Fibroblast of the aortic adventitia (primary cell): ENCODE measurements at places on chromosomes 1 and 21. TPM values are rescaled to one million over a fixed set of nuclear protein-coding genes. Genes with fewer than 3 reads are reported as not detected.

The KRTAP7-1 gene
- not detected in 2 replicates for total RNA-seq

The DPH5 gene
- total RNA-seq: 34.9 and 39.9 TPM in 2 replicates

The KIF2C gene
- total RNA-seq: 1.1 and 23.0 TPM in 2 replicates

The ESPN gene
- not detected in 2 replicates for total RNA-seq

The DIO1 gene
- not detected in 2 replicates for total RNA-seq

The LHX8 gene
- 0.09 TPM in 1 of 2 replicates, not detected in the other for total RNA-seq

- no peak for DNase-seq
Measured at GRCh38 chr1:179318491-179318890, 24.9 kb downstream of the SOAT1 start.

GRCh38 chr1:101128211-101128727 is 102.7 kb upstream of the DPH5 start:
- DNase-seq: no peak

DNA sequence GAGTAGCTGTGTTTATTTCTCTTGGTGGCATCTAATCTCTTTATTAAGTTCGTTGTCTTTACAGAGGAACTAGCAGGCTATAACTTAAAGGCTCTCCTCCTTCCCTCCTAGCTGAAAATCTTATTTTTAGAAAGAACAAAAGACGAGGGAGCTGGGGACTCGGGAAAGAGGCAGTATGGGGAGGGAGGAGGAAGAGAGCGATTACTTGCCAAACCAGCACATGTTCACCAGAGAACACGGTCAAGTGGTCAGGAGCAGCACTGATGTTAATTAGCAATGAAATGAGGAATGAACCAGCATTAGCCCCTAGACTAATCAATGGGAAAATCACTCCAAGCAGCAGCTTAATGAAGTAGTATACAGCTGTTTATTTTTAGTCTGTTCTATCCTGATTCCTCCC is 171.3 kb upstream of the ESRRG start:
- DNase-seq: no peak

DNA sequence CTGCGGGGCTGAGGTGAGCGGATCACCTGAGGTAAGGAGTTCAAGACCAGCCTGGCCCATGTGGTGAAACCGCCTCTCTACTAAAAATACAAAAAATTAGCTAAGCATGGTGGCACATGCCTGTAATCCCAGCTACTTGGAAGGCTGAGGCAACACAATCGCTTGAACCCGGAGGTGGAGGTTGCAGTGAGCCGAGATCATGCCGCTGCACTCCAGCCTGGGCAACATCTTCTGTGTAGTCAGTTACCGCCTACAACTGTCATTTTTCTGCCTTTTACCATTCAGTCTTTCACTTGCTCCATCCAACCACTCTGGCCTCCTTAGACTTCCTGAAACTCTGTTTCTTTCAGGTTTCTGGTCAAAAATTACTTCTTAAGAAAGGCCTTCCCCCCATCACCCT is 2.2 kb downstream of the MYCBP start:
- no peak for DNase-seq
